ENCODE measurements at places on chromosomes 5 and 9.

- no peak for DNase-seq
Observed at GRCh38 chr9:23255346-23255745, 570.7 kb downstream of the ELAVL2 start.

DNA sequence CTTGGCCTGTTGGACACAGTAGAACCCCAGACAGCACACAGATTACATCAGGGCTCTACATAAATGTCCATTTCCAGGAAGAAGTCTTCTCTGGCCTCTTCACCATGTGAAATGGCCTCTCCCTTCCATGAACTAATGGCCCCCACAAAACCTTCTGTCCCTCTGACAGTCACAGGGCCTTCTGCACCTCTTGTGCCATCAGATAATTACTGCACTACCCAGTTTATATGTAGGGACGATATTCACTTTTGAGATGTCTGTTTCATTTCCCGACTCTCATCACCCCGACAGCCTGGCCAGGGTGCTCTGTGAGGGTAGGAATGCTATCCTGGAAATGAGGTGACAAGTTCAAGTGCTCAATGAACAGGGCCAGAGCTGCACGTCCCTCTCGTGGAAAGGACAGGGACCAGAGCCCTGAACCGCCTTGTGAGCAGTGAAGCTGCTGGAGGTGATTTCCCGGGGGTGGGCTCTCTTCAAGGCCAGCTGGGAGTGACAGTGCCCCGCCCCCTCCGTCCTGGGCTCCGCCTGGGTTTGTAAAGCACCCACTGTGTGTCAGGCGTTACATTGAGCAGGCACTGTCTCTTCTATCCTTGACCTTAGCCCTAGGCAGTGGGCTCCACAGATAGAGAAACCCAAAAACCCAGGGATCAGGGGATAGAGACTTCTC lies 3.0 kb upstream of the FAM78A start:
- no peak for DNase-seq

DNA sequence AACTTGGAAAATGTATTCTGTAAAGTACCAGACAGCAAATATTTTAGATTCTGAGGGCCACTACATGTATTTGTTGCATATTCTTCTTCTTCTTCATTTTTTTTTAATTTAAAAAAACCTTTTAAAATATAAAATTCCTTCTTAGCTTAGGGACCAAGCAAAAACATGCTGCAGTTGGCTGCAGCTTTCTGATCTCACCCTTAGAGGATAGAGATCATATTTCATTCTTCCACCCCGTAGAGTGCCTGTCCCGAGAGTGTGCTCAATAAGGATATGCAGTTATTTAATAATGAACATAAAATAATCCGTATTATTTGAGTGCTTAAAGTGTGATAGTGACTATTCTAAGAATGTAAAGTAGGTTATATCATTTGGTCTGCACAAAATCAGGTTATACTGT lies 204.2 kb upstream of the CD180 start:
- DNase-seq = no peak

DNA sequence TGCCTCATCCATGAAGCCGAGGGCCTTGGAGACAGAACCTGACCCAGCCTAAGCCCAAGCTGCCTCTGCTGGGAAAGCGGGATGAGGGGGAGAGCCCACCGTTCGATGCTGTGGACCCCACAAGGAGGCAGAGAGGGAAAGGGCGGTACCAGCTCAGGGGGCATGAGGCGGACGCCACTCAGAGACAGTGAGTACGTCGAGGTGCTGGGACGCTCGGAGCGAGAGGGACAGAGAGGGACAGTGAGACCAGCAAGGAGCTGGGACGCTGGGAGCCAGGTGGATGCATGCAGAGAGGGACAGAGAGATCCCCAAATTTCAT lies 33.6 kb downstream of the EXD3 start:
- no peak for DNase-seq

DNA sequence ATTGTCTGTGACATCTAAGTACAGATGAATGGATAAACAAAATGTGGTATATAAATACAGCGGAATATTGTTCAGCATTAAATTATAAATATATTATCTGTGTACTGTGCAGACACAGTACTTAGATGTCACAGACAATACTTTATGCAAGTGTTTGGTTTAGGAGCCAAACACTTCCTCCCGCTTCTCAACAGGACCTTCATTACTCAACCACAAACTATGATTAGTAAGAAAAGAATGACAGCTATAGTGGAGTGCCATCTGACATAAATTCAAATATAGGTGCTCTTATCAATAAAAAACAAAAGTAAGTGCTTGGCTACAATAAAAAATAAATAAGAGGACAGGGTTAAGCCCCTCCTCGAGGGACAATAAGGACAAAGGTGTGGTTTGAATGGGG lies 38.9 kb upstream of the STX17 start:
- no peak for DNase-seq

GRCh38 chr5:68189613-68190012 lies 25.9 kb upstream of the PIK3R1 start:
- DNase-seq = no peak

DNA sequence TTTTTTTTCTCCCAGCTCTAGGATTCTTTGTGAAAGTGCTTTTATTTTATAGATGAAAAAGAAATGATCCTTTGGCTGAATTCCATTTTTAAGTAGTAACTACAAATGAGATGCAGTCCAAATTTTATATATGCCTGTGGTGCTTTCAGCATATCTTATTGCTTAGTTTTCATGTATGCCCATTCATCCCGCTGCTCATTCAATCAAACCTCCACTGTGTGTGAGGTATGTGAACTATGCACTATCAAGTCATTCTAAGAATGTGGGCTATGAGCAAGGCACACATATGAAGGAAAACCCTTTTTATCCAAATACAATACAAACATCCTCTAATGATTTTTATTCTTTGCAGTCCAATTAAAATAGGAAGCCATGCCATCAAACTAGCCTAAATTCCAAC lies 1069.1 kb upstream of the DMAC1 start:
- no peak for DNase-seq

DNA sequence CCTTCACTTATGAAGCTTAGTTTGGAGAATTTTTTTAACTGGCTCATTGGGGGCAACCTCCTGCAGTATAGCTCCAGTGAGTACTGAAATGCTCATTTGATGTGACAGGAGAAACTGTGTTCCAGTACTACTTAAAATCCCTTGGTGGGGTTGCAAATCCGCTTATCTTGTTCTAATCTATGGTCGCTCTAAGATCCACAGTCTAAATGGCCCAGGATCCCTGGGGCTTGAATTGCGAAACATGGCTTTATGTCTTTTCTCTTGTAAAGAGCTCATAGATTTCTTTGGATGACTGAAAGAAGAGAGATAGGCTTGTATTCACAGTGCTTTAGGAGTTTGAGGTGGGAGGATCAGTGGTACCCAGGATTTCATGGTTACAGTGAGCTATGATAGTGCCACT lies 52.7 kb downstream of the ADAMTSL1 start:
- no peak for DNase-seq

- no peak for DNase-seq
Observed at GRCh38 chr5:111532886-111533582, 20.7 kb upstream of the STARD4 start.

- DNase-seq = no peak
Observed at GRCh38 chr5:108081707-108082106, 300.2 kb downstream of the FBXL17 start.

DNA sequence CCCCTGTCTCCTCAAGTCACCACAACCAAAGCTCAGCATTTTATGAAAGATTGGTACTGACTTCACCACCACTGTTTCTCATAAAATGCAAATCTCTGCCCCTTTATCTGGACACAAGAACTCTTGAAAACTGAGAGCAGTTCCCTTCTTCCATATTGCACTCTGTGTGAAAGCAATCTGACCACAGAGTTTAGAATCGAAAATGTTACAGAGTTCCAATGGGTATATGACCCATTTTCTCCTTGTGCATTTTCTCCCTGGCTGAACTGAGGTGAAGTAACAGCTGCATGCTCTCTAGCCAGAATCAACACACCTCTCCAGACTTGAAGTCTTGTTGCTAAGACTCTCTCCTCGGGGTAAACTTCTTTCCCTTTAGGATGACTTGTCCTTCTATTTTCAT lies 111.0 kb upstream of the PLCXD3 start:
- no peak for DNase-seq

DNA sequence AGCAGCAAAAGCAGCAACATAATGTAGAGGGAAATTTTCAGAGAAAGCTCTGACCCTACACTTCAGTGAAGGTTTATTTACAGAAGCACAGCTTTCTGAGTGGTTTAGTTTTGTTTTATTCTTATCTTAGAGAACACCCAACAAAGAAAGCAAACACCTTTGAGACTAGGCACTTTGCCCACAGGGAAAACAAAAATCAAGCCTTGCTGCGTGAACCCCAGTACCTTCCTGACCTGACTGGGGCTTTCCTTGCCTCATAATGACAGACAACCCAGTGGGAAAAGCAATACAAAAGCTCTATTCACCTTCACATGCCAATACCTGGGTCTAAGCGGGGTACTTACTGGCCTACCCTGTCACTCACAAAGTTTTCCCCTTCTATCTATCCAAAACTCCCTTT lies 189.8 kb downstream of the HINT1 start:
- DNase-seq = no peak

DNA sequence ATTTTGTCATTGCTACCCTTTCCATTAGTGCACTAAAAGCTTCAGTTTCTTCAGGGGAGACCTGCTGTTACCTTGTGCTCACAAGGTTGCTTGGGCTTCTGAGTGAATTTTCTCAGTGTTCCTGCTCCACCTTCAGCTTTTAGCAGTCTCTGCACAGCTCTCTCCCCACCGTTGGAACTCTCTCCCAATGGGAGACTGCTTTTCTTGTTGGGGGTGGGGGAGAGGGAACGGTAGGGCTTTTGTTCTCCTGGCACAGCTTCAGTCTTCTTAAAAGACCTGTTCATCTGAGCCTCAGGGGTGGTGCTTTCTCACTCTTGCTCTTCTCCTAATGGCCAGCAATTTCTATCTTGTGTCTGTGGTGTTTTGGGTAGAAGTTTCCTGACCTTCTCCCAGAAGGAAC lies 915.7 kb downstream of the EFNA5 start:
- DNase-seq = no peak

GRCh38 chr9:18893046-18893445 lies 140.0 kb downstream of the SAXO1 start:
- DNase-seq = no peak

- DNase-seq = peak; percentile 8
Observed at GRCh38 chr9:114286146-114286679, 36.7 kb upstream of the ORM1 start.

DNA sequence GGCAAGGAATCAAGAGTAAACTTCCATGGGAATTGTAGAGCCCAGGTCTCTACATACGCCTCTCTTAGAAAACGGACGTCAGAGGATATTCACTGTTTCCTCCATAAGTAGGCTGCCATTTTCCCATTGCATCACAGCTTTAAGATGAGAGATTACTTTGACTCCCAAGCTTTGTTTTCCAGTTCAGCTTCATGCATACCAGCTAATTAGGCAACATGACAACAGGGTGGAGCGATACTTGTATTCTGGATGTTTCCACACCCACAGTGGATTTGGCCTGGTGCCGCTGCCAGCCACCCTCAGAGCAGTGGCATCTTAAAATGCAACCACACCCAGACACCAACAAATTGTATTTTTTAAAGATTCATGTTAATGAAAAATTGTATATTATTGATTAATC lies 20.9 kb upstream of the SPINK5 start:
- no peak for DNase-seq

DNA sequence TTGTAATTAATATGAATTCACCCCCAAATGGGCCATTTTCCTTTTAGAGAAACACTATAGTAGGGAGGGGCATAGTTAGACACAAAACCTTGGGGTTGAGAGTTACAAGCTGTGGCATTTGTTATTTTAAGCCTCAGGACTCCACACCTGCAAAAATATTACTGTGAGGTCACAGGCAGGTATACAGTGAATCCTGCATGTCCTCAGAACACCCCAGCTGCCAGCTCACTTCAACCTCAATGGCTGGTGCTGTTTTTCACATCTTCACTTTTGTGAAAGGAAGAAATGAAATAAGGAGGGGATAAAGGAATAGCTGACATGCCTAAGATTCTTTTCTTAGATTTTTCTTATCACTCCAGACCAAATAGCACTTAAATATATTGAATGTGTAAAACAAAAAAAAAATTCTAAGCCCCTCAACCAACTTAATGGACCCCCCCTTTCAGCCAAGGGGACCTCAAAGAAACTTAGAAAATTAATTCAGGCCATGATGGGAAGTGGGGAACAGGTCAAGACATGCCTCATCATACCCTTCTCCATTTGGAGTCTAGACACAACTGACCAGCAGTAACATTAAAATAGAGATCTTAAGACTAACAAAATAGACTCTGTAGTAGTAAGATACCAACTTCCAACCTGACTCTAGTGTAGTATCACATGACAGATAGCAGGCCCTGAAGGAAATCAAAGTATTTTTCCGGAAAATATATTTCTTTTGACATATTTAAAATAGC lies 9.2 kb downstream of the C9orf85 start:
- DNase-seq = no peak

DNA sequence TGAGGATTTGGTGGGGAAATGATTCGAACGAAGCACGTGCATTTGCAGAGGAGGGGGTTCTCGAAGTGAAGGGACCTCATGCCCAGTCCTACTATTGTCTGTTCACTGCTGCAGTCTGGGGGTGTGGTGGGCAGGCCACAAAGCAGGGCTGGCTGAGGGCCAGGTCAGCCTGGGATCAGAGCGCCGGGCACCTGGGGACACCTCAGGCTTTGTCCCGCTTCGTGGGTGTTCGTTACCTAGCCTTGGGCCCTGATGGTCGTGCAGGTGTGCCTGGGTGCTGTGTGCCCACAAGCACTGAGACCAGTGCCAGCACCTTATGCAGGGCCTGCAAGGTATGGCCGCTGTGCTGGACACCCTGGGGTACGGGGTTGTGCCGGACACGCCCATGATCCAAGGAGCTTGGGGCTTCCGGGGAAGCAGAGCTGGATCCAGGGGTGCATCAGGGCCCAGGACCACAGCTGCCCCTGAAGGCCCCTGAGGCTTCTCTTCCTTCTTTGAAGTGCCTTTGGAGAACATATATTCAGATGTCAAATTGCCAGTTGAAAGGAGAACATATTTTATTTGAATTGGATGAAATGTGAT lies 80.6 kb downstream of the COL5A1 start:
- DNase-seq = no peak

GRCh38 chr9:38388283-38389223 lies 3.9 kb upstream of the ALDH1B1 start:
- DNase-seq = no peak

DNA sequence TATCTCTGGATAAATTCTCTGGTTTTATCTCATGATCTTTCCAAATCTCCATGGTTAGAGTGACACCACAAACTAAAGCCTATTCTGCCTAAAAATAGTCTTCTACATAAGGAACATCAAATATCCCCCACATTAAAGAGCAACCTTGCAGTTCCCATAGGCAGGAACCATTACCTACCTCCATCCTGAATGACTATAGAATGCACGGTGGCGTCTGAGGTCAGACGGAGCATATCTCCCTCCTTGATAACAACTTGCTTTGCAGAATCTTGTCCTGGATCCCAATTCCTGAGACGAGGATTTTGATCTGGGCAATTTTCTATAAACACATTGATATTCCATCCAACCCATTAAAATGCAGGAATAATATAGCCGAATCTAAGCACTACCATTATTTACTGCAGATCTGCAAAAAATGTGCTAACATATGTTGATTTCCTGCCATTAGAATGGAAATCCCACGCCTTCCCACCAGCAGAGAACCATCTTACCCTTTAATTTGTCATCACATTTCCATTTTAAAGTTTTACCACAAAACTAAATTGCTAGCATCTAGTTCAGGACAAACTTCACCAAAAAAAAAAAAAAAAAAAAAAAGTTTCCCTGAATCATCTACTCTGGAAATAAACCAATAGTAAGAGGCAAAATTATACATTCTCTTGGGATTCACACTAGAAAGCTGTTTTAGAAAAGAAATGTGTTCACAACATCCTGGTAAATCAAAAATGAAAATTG lies 22.1 kb downstream of the CEMIP2 start:
- DNase-seq = no peak
